Bone marrow (tissue), 2 donors: ENCODE measurements at places on chromosomes 7 and 10.

DNA sequence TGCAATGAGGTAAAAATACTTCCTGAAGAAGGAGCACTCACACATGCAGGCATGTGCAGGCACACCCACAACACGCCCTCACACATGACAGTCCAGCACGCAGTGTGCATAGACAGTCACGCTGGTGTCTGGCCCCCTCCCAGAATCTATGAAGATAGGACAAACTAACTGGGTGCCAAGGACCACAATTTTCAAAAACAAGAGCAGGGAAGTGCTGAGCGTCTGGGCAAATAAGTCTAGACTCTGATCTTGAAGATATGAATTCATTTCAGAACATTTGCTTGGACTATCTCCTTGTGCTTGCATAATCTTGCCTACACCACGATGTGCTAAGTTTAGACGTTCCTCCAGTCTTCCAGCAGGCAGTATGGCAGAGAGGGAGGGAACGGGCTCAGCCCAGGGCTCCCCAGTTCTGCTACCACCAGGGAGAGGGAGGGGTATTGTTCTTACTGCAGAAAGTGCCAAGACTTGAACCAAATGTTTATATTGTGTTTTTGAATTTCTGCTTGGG lies 276.5 kb upstream of the KLF6 start:
- no peak for DNase-seq

DNA sequence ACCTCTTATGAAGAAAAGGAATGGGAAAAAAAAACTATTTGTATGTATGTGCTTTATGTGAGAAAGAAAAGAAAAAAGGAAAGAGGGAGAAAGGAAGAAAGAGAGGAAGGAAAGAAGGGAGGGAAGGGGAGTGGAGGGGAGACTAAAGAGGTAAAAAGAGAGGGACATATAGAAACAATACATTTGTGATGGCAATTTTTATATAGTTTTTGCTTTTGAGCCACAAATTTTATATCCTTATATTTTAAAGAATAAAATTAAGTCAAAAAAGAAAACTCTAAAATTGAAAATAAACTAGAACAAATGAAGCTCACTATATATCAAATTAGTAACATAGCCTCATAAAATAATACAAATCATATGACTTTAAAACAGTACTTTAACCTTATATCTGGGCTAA lies 11.0 kb downstream of the C7orf25 start:
- no peak for DNase-seq

GRCh38 chr7:120272261-120272660 lies 714 bp upstream of the KCND2 start:
- DNase-seq = no peak

DNA sequence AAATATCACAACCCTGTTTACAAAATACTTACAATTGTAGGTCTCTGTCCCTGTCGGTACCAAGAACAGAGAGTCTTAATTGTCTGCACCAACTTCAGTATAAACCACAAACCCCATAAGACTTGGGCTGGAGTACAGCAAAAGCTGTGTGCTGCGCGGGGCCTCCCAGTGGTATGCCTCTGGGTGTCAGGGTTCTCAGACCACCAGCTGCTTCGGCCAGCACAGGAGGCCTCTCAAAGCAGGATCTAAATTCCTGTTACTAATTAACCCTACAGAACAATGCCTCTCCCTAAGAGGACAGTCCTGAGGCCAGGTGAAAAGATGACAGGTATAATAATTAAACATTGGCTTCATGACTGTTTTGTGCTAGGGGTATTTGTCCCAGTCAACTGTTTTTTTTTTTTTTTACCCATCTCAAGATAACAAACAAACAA lies 957 bp upstream of the SVIL start:
- DNase-seq = no peak

GRCh38 chr10:103793429-103793828 lies 61.9 kb downstream of the SH3PXD2A start:
- no peak for DNase-seq

DNA sequence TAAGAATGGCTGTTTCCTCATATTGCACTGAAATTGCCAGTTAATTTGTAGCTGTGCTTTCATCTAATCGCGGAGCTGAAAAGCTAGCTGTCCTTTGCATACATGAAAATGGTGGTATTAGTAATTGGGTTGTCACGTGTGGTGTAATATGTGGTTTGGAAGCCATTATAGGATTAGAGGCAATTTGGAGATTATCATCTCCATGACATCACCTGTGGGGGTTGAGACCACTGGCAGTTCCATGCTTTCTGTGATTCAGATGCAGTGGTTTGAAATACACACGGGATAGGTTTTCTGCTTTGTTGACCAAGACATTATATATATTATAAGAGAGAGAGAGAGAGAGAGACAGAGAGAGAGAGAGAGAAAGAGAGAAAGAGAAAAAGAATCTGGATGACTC lies 180.8 kb downstream of the RAB11FIP2 start:
- DNase-seq = no peak

GRCh38 chr7:107788216-107788615 lies 14.8 kb downstream of the SLC26A3 start:
- no peak for DNase-seq

DNA sequence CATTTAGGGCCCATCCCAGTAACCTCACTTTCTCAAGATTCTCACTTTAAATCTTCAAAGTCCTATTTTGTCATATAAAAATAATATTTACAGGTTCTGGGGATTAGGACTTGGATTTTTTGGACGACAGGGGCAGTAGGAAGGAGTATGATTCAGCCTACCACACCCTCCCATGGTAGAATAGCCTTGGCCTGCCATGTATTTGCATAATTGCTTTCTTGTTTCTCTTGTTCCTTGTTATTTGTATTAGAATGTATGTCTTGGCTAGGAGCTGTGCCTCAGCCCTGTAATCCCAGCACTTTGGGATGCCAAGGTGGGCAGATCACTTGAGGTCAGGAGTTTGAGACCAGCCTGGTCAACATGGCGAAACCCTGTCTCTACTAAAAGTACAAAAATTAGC lies 92.5 kb downstream of the ELAPOR2 start:
- no peak for DNase-seq

DNA sequence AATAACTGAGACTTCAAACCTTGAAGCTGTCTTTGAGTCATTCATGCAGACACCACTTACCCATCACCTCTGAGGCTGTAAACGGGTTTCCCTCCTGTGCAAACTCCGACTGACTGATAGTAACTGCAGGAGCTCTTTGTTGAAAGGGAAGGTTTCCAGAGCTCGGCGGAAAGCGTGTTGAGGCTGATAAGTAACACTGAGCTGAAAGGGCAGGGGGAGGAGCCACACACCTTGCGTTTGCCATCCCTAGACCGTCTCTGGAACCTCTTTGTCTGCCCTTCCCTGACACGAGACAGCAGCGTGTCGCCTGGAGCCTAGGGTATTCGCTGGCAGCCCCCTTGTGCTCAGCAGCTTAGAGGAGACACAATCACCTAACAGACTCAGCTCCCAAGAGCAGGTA lies 134.0 kb downstream of the PAXIP1 start:
- DNase-seq = no peak

DNA sequence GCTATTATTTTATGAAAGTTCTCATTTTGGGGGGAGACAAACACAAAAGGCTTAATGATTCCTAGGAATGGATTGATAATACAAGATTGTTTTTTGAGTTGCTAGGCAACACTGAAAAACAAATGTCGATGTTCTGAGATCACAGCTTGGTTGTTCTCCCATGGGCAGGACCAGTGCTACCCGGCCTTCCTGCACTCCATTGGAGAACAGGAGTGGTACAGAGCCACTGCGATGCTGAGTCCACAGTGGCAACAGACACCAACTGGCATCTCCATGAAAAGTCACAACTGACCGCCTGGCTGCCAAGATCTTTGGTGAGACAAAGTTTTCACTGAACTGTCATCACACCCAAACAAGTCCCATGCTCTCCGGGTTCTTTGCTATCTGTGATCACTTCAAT lies 68.9 kb upstream of the NMT2 start:
- DNase-seq = no peak

DNA sequence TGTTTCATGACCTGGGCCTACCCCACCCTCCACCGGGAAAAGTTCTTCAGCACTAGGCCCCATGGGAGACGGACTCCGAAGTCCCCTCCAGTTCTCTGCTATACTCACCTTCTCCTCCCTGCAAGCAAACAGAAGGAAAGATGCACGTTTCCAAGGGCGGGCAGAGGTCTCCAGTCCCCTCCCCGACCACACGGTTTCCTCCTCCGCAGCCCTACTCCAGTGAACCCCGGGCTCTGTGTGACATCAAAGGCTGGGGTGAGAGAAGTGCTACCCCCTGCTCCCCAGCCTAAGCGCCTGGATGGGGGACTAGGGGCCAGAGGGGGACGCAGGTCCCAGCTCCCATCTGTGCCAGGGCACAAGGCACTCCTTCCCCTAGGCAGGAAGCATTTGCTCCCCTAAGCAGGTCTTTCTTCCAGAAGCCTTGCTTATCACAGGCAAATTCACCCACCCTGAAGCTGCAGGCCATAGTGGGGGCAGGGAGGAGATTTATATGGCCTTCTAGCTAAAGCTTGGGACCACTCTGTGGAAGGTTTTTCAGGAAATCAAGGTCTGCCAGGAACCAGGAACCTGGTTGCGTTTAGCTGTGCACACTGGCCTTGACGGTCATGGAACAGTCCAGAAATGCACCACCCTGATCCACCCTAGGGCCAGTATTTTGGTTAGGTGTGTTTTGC lies 52.8 kb downstream of the ASB13 start:
- DNase-seq = no peak

GRCh38 chr7:131292141-131292905 lies 35.4 kb upstream of the MKLN1 start:
- DNase-seq = no peak

DNA sequence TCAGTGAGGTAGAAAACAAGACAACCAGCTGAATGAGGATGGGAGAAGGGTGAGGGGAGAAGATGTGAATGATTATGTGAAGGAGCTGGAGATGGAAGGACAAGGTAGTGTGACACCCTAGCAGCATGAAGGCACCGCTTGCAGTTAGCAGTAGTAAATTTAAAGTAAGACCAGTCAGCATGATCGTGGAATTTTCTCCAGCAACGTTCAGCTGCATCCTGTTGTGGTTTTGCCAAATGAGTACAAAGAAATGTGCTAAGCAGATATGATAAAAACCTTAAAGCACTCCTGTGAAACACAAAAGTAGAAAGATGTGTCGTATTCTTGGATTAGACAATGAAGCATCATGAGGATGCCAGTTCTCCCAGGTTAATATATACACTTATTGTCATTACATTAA lies 34.1 kb upstream of the IFRD1 start:
- DNase-seq = peak; percentile 69

- no peak for DNase-seq
Measured at GRCh38 chr10:119644205-119644814, 6.9 kb upstream of the BAG3 start.

- no peak for DNase-seq
Measured at GRCh38 chr7:16773884-16774283, 20.3 kb downstream of the TSPAN13 start.

DNA sequence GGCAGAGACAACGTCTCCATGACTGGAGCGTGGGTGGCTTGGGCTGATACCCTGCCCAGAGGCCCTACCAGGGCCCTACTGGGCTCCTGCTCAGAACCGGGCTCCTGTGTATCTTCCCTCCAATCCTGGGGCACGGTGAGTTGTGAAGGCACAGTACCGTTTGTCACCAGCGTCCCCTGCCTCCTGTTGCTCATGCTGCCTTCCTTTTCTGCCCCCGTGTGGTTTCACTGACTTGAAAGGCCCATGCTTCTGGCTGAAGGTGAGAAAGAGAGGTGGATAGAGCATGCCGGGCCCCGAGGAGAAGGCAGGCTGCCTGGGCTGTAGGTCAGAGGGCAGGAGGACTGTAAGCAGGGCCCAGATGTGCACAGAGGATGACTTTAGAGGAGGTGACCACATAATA lies 9.1 kb upstream of the DMBT1 start:
- no peak for DNase-seq

DNA sequence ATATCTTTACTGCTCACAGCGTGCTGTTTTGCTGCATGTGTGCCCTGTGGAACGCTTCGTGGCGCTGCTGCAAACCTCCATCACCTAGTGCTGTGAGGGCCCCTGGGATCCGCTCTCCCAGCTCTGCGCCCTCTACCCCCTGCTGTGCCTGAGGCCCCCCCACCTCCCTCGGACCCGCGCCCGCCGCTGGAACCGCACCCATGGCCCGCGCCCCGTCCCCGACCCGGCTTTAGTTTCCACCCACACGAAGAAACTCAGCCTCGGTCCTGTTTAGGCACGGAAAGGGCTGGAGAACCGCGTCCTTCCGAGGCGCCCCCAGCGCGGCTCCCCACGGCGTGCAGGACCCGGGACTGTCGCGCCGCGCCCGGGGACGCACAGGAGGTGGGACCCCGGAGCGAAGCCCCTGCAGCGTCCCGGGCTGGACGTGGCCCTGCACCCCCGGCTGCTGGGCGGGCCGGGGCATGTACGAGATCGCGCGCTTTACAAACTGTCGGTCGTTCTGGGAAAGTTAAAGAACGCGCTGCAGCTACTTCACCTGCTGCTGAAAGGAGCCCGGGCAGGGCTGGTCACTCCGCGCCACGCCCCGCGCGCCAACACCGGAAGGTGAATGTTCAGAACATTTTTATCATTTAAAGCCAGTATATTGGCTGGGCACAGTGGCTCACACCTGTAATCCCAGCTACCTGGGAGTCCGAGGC lies 54.3 kb downstream of the BMS1 start:
- DNase-seq = no peak

DNA sequence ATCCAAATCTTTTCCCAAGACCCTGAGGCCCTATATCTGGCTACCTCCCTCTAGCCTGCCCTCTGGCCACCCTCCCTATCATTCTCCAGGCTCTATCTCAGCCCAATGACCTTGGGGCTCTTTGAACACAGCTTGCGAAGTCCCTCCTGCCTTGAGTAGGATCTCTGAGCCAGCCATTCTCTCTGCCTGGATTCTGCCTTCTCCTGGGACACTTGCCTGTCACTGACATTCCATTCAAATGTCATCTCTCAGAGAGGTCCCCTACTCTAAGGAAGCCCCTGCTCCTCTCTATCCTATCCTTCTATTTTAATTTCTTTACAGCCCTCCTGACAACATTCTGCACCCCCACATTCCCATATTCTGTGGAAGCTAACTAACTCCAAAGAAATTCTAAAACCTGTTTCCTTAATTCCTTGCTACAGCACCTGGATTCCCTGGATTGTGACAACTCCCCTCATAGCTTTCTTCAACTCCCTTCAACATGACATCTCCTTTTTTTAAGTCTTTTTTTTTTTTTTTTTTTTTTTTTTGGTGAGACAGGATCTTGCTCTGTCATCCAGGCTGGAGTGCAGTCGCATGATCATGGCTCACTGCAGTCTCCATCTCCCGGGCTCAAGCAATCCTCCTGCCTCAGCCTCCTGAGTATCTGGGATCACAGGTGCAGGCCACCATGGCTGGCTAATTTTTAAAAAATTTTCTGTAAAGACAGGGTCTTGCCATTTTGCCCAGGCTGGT lies 81.0 kb upstream of the ASAH2 start:
- no peak for DNase-seq
